ENCODE measurements at places on chromosomes 5 and 9. TPM values are rescaled to one million over a fixed set of nuclear protein-coding genes. Genes with fewer than 3 reads are reported as not detected.
A peak's percentile ranks its signal among the peaks of the same experiment; 100 is the strongest.

DNA sequence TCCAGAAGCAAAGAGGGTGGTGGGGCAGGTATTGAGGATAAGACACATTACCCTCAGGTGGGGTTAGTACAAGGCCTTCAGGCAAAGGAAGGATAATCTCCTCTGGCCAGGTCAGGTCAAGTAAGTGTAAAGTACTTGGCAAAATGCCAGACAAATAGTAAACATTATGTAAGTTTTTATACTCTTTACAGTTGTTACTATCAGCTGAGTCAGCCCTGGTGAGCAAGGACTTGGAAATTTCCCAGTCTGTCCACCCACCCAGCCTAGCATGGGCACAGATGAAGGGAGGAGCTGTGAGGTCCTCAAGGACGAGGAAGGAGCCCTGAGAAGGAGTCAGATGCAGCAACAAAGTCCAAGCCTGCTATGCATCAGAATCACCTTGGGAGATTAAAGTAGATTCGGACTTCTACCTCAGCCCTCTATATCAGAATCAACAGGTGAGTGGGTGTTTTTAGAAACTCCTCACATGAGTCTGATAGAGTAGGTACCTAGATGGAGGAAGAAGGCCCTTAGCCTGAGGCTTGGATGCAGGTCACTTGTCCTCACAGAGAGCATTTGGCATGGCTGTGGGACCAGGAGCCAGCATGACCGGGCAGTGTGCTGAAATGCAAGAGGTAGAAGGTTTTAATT lies 50.2 kb upstream of the BARX1 start:
- H3K4me3 ChIP-seq: no peak overlapping the region
- no peak overlapping the region for H3K27ac ChIP-seq
- H3K36me3 ChIP-seq: no peaks in the 10 kb centered on the region
- H3K4me1 ChIP-seq: no peaks in the 10 kb centered on the region

DNA sequence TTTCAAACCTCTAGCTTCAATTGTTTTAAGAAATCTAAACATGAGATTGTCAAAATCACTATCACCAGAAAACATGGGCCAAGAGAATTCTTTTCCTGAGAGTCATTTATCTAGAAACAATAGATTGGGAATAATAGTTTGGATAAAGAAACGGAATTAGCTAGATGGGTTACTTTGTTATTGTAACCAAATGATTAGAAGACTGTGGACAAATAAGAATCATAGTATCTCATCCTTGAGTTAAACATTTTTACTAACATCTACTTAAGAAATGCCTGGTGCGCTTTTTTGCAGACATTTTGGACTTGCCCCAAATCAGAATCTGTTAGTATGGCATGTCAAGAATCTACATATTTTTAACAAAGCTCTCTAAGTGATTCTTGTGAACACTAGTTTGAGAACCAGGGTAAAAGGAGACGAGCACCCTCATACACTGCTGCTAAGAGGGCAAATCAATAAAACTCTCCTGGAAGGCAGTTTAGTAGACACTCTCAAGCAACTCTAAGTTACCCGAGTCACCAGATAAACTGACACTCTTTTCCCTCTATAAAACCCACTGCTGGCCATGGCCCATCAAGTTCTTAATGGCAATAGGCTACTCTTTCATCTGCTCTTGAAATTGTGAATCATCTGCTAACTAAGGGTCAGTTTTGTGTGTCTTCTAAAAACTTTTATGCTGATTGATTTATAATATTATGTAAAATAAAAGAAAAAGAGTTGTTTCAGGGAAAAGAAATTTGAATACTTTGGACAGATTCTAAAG lies 39.1 kb downstream of the TPD52L3 start:
- H3K4me3 ChIP-seq: no peak overlapping the region
- DNase-seq: no peak
- H3K4me1 ChIP-seq: no peaks in the 10 kb centered on the region

- H3K4me1 ChIP-seq: no peaks in the 10 kb centered on the region
- no peak overlapping the region for H3K27ac ChIP-seq
- no peaks in the 10 kb centered on the region for H3K27me3 ChIP-seq
Observed at GRCh38 chr5:33401482-33402390, 39.0 kb upstream of the TARS1 start.

DNA sequence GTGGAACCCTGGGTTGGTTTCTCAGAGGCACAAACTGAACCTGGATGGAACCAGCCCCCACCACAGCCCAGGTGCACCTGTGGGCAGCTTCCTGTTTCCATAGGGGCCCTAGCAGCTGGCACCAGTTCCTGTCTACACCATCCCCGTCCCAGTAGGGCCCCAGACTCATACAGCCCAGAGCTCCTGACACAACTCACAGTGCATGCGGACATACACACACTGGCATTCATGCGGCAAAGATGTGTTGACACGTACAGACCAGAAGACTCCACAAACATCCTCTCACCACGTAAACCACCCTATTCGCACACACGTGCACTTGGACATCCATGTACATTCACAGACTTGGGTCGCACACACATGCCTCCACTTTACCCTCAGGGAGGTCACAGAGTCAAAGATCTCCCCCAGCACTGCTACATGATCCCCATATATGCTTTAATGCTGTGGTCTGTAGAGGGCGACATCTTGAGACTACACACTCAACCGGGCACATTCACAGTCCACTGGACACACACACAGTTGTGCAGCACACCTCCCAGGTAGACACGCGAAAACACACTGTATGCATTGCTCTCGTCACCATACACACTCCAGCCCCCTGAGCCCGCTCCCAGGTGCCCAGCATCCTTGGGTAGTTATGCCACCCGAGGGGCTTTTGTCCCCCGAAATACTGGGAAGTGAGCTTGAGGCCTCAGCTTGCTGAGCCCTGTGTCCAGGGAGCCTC lies 22.4 kb downstream of the CXXC5 start:
- no peaks in the 10 kb centered on the region for H3K27me3 ChIP-seq
- peak; percentile 43 for DNase-seq
- peak overlapping the region; percentile 90 for H3K27ac ChIP-seq

DNA sequence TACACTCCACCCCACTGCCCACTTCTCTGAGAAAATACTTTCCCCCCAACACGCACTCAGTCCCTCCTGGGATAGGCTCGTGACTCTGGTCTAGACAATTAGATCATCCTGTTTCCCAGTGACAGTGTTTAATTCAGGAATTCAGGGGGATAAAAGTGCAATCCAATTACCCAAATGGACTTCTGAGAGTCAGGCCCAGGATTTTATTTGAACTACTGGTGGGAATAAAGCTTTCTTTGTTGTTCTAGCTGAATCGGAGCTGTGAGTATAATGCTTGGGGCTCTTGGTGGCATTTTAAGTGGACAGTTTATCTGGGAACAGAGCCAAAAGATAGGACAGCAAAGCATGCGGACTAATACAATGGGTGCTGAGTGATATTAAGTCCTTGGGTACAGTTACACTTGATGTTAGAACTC lies 683.3 kb downstream of the MAT2B start:
- DNase-seq: no peak
- H3K27ac ChIP-seq: no peak overlapping the region
- no peak overlapping the region for H3K4me3 ChIP-seq
- no peaks in the 10 kb centered on the region for H3K36me3 ChIP-seq
- no peaks in the 10 kb centered on the region for H3K27me3 ChIP-seq

DNA sequence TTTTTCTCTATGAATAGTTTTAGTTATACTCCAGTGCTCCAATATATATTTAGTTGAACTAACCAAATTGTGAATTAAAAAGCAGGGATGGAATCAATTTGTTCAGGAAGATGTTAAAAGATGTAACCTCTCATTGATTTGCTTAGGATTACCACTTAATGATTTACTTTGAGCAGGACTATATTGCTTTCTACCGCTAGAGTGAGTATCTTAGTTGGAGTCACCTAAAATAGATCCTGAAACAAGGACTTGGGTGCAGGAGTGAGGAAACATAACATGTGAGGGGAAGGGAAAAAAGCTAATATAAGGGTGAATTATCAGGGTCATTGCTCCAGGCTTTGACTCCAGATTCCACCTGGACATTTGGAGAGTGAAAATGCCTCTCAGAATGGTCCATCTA lies 2277.4 kb upstream of the C9orf72 start:
- no peaks in the 10 kb centered on the region for H3K27me3 ChIP-seq
- no peak overlapping the region for H3K4me3 ChIP-seq
- no peaks in the 10 kb centered on the region for H3K4me1 ChIP-seq
- no peaks in the 10 kb centered on the region for H3K36me3 ChIP-seq
- no peak overlapping the region for H3K27ac ChIP-seq

DNA sequence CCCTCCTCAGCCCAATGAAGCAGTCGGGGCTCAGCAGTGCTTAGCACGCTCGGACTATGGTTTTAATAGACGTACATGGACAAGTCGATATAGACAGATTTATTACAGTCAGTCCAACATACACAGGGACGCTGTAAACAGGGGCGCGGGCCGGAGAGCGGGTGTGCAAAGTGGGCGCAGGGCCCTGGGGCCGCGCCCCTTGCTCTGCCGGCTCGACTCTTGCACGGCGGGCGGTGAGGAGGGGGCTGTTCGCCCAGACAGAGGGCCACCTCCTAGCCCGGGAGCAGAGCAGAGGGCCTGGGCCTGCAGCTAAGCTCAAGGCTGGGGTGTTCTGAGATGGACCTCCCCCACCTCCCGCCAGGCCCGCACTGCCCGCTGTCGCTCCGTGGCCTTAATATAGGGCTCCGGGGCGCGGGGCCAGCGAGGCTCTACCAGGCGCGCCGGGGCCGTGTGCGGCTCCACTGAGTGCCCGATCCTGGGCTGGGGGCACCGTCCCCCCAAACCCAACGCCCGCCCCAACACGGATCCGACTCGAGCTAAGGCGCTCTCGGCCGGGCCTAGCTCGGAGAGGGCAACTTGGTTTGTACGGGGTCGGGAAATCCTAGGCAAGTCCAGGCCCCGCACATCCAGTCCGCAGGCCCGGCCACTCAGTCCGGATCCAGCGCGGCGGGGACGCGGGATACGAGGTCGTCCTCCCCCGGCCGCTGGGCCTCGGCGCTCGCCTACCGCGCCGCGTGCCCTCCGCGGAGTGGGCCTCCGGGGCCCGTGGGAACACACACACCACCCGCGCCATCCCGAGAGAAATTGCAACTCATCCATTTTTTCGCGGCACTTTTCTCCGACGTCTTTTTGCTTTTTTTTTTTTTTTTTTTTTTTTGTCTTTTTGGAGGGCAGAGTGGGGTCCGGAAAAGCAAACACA lies 6.1 kb downstream of the PITX1 start:
- H3K4me3 ChIP-seq: no peak overlapping the region
- H3K4me1 ChIP-seq: no peaks in the 10 kb centered on the region
- DNase-seq: no peak
- H3K27me3 ChIP-seq: peaks cover 57% of the 10 kb centered on the region
- H3K36me3 ChIP-seq: no peaks in the 10 kb centered on the region

DNA sequence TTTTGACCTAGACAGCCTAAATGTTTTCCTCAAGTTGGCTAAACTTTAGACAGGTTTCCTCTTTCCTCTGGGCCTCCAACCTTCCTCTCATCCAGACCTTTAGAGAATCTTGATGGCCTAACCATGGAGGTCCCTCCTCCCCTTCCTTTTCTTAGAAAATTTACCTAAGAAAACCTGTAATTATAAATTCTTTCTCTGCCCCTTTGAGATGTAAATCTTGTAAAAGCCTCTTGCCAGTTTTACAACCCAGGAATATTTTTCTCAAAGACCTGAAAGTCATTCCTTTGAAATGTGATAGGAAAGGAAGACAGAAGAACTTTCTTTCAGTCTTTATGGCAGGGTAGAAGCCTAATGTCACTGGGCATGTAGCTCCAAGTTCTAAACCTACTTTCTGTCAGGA lies 1752.6 kb upstream of the C9orf72 start:
- H3K4me1 ChIP-seq: no peaks in the 10 kb centered on the region
- no peaks in the 10 kb centered on the region for H3K27me3 ChIP-seq
- H3K27ac ChIP-seq: no peak overlapping the region
- no peak overlapping the region for H3K4me3 ChIP-seq

DNA sequence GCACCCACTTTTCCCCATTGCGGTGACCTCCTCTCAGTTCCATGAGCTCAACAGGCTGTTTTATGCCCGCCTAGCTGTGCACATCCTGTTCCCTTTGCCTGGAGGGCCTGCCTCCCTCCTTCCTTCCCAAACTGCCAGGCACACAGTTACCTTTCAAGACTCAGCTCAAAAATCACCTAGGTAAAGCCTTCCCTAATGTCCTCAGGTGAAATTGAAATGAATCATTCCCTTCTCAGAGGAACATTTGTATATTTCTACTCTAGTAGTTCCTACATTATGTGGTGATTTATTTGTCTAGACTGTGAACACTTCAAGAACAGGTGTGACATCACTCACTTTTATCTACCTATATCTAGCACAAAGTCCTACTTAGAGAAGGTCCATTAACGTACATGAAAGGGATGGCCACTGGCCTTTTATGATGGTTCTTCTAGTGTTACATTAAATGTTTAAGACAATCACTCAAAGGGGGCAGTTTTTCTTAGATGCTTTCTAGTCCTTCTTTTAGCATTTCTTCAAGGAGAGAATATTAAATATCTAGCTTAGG lies 103.5 kb upstream of the EQTN start:
- no peak overlapping the region for H3K27ac ChIP-seq
- no peaks in the 10 kb centered on the region for H3K27me3 ChIP-seq
- no peaks in the 10 kb centered on the region for H3K36me3 ChIP-seq
- H3K4me1 ChIP-seq: no peaks in the 10 kb centered on the region

DNA sequence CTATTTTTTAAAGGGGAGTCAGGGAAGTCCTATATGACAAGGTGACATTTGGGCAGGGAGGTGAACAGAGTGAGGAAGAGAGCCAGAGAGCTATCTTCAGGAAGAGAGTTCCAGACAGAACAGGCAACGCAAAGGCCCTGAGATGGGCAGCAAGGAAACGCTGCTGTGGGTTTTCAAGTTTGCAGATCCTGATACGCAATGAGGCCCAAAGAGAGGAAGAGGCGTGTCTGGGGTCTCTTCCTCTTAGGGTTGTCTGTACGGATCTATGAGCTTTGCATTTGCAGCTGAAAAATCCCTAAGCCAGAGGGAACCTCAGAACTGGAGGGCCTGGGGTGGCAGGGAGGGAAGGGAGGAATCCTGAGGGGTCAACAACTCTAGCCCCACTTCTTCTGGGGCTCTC lies 13.6 kb downstream of the FAT2 start:
- H3K4me3 ChIP-seq: no peak overlapping the region
- no peaks in the 10 kb centered on the region for H3K27me3 ChIP-seq
- H3K27ac ChIP-seq: no peak overlapping the region
- no peaks in the 10 kb centered on the region for H3K36me3 ChIP-seq
- no peak for DNase-seq
- H3K4me1 ChIP-seq: no peaks in the 10 kb centered on the region

DNA sequence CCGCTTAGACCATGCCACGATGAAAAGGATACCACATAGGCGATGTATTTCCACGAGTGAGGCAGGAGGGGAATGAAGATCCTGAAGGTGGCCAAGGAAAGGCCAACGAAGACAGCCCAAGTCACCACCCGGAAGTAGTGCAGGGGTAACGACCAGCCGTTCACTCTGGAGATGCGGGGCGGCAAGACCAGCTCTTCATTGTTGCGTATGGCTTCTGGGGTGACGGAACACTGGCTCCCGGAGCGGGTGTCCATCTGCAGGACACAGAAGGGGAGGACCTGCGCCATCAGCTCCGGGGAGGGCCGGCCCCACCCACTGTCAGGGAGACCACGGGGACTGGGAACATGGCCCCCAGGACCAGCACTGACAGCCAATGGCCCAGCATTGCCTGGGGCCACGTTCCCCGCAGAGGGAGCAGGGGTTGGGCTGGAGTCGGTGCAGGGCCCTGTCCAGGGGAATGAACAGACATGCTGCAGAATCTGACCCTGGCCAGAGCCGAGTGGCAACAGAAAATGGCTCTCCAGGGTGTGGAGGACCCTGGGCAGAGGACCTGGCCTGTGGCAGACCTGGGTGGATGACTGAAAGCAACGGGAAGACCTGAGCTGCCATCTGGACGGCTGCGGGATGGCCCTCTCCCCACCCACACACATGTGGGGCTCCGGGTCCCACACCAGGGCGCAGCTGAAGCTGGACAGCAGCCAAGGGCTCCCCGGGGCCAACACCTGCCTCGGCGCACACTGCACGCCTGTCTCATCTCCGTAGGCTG lies 17.7 kb downstream of the ZDHHC11B start:
- peaks cover 7% of the 10 kb centered on the region for H3K36me3 ChIP-seq
- no peaks in the 10 kb centered on the region for H3K27me3 ChIP-seq
- DNase-seq: peak; percentile 50
- no peak overlapping the region for H3K4me3 ChIP-seq

Gene MACIR
- 2.4 TPM for total RNA-seq
